ENCODE measurements at places on chromosomes 11 and 22.

DNA sequence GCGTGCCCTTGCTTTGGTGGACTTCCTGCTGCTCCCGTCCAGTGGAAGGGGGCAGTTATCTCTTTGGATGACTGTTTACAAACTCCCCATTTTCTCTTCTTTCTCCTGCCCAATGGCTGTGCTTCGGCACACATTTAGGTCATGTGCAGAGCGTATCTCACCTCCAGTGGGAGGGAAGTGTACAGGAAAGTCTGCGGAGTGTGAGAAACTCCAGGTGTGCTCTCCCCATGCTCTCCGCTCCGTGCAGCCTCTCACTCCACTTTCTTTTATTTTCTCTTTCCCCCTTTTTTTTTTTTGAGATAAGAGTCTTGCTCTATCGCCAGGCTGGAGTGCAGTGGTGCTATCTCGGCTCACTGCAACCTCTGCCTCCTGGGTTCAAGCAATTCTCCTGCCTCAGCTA lies 11.9 kb upstream of the TEF start:
- DNase-seq, result no peak

- no peak for DNase-seq
Observed at GRCh38 chr11:62505440-62506091, 41.0 kb downstream of the AHNAK start.

DNA sequence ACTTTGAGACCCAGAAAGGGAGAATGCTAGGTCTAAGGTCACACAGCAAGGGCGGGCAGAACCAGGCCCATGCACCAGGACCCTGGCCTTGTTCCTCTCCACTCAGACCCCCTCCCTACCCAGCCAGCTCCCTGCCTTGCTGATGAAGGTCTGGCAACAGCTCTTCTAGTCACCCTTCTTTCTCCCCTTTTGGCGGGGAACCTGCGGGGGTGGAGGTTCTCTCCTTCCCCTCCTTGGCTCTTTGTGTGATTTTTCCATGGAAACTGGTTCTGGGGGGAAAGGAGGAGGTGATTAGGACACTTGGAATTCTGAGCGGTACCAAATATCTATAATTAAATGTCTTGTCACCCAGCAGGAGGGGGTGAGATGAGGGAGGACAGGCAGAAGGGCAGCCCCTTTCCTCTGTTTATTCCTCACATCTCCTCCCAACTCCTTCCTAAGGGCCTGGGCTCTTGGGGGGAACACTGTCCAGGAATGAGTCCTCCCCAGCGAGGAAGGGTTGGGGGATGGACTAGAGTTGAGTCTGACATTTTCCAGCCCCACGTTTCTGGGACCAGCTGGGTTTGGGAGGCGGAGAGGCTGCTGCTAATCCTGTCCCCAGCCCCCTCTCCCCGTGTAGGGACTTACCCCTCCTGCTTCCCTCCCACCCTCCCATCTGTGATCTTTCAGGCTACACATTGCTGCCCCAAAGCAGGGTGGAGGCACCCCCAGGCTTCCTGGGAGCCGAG lies 7.4 kb downstream of the ARHGEF17 start:
- DNase-seq, result no peak

- no peak for DNase-seq
Observed at GRCh38 chr11:12089473-12089872, 20.9 kb upstream of the MICAL2 start.

- no peak for DNase-seq
Observed at GRCh38 chr11:134390706-134391569, 21.1 kb downstream of the B3GAT1 start.
